ENCODE measurements at places on chromosomes 7 and 10.

DNA sequence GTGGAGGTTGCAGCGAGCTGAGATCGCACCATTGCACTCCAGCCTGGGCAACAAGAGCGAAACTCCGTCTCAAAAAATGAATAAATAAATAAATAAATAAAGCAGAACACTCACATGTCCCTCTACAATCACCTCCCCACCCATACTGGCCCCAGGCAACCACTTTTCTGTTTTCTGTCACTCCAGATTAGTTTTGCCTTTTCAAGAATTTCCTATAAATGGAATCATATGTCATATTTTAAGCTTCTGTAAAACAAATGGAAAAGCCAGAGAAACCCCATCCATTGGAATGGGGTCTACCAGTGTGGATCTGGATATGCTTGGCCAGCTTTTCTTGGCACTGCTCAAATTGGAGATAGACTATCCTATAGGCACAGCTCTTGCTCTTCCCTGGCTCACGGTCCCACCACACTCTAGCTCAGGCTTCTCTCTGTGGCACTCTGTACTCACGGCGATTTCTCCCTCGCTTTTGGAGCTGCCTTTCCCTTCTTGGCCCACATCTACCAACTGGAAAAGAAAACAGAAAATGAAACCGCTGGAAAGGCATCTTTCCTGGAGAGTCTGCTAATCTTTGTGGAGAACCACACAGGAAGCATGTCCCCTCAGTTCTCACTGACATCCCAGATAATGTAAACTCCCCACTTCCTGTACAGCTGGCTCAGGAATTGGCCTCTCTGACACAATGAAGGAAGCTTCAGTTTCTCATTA, 210.1 kb downstream of the JCAD start:
- no peak for DNase-seq

DNA sequence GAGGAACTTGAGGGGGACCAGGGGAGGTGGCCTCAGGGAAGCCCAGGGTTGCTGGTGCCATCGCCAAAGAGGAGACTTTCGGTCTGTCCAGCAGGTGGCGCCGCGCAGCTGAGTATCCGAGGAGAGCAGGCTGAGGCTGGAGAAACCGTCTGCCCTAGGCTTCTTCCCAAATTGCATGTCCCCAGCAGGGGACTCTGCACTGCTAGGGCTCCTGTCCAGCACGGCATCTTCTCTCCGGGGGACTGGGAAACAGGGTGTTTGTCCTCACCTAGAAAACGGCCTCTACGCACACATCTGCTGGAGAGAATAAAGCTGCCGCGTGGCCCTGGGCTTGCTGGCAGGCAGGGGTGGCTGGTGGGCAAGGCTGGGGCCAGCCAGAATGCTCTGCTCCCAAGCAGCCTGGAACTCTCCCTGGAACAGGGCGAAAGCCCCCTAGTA, 161.9 kb downstream of the SH2D4B start:
- peak; percentile 39 for DNase-seq

DNA sequence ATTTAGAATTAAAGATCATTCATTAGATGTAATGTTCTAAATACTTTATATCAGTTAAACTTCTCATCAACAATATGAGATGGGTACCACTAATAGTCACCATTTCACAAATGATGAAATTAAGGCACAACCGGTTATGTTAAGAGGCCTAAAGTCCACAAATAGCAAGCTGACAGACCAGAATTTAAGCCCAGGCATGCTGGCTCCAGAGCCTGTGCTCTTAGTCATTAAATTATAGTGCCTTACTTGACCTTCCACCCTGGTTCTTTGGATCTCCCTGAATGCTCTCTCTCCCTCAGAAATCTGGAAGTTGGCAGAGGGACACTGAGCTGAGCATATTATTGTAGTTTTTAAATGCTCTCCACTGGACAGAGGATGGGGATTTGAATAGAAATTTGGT, 3.6 kb downstream of the LIPN start:
- DNase-seq: no peak

GRCh38 chr10:91551856-91552255, 81.0 kb downstream of the PPP1R3C start:
- no peak for DNase-seq

DNA sequence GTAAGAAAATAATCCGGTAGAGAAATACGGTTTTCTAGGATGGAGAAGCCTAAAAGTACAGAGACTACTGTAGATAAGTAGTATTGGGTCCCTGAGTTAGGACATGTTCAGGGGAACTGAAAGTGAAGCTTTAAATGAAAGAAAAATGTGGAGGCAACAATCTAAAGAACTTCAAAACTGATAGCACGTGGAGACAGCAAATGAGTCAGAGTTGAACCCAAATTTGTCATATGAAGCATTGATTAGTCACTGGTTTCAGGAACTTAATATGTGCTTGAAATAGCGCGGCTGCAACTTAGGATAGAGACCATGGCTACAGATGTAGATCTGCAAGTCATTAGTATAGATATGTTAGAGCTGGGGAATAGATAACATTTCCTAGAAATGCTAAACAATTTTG, 1138.6 kb upstream of the SORCS1 start:
- DNase-seq: no peak

DNA sequence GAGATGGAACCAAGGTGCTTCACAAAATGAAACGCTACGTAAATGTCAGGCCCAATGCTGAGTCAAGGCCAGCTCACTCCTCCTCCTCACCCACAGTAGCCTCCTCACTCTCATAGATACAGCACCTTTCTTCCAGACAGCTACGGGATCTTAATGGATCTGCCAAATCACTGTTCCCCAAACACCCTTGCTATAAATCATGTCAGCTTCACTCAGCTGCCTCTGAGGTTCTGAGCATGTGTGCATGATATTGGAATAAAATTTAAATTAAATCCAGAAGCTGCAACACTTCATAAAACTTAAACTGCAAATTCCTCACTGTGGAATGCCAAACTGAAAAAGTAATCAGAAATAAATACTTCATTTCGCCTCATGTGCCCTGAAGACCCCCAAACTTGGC, 14.7 kb upstream of the CPXM2 start:
- DNase-seq: no peak

- DNase-seq: no peak
Measured at GRCh38 chr7:131538813-131539179, 17.6 kb downstream of the PODXL start.

DNA sequence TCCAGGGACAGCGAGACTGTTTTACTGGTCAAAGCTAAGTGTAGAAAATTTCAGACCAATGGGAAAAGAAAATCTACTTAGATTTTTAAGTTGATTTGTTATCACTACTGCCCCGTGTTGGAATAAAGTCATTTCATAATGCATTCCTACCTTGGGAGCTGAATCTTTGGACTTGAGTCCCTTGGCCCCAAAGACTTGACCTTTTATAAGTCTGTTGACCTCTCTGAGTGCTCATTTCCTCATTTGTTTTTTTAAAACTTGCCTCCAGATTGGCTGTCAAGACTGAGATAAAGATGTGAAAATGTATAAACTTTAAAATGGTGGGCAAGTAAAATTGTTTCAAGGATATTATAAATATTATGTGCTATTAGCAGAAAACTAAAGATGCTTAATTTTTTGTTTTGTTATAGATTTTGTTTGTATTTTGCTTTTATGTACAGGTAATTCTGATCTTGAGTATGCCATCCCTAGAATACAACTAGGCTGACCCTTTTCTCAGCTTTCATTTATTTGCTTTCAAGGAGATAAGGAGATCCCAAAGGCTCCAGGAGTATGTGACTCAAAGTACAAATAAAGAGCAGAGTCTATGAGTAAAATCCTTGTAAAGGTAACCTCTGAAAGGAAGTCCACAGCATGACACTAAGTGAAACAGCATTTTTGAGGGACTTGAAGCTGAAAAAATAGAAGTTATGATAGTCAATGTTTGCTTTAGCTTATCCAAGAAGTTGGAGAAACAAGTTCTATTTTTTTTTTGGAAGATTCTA, 54.6 kb downstream of the TMEM26 start:
- no peak for DNase-seq

DNA sequence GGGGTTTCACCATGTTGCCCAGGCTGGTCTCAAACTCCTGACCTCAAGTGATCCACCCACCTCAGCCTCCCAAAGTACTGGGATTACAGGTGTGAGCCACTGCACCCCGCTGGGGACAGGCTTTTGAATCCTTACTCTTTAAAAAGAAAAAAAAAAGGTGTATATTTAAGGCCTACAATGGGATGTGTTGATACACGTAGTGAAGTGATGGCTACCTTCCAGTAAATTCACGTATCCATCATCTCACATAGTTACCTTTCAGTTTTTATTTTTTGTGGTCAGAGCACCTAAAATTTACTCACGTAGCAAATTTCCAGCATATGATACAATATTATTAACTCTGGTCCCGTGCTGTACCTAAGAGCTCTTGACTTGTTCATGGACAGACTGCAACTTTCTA, 119.5 kb upstream of the INSYN2A start:
- DNase-seq: no peak

DNA sequence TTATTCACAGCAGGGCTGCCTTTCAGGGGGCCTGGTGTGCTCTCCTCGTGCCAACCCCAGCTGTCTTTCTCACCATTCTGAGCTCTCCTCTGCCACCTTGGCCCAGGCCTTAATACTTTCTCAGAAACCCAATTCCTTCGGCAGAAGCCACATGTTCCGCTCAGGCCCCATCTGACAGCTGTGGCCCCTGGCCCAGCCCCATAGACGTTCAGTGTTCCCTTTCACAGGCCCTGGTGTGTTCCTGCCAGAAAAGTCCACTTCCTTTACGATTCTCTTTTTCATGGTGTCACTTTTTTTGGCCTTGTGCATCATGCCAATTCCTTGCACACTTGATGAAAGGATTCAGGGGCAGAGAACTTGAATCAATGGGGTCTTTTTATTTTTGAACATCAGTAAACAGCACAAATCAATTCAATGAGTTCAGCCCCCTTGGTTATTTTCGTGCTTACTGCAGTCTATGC, 15.9 kb upstream of the GPNMB start:
- DNase-seq: no peak

GRCh38 chr10:77710759-77711682, 73.4 kb upstream of the KCNMA1 start:
- no peak for DNase-seq

- no peak for DNase-seq
Measured at GRCh38 chr7:50856806-50857205, 74.1 kb upstream of the GRB10 start.

GRCh38 chr7:36658335-36659171, 65.7 kb downstream of the AOAH start:
- no peak for DNase-seq

DNA sequence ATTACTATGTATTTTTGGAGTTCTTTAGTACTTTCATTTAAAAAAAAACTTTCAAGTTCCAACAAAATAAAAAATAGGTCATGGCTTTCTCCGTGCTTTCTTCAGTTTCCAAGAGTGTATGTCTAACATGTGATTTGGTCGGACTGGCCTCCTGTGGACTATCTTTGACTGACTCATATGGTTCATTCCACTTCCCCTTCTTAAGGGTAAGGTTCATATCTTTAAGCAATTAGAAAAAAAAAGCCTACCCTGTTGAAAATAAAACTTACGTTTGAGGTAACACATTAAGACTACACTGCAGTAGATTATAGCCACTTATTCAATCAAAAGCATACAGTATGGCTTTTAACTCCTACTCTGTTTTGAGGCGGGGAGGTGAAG, 112.8 kb upstream of the AHR start:
- no peak for DNase-seq

Measured in NK-92 treated with Interleukin-12 subunit alpha and Interleukin-12 subunit beta, amount 100 ng/mL, for 24 hours (cell line).